ENCODE measurements at places on chromosomes 6 and 20.
A peak's percentile ranks its signal among the peaks of the same experiment; 100 is the strongest.

- no peak for DNase-seq
Measured at GRCh38 chr6:118171852-118172251, 264.8 kb downstream of the SLC35F1 start.

GRCh38 chr6:1327630-1328029 is 15.7 kb downstream of the FOXQ1 start:
- no peak for DNase-seq

GRCh38 chr6:108113557-108114519 is 39.3 kb upstream of the OSTM1 start:
- peak; percentile 39 for DNase-seq

- peak; percentile 76 for DNase-seq
Measured at GRCh38 chr6:119627908-119628669, 278.5 kb upstream of the MAN1A1 start.

DNA sequence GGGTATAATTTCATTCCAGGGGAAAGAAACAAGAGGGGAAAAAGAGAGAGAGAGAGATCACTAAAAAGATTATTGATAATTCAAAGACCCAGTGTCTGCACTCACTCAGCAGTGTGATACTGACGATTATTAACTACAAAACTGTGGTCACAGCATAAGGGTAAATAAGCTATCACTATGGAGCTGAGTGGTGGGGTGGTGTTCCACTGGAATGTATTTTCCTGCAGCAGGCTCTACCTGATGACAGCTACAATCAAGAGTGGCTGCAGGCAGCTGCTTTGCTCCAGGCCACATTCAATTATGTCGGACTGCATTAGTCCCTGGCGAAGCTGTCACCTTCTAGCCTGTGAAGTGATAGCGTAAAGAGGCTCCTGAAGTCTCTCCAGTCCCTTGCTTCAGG is 122.2 kb upstream of the TFAP2D start:
- DNase-seq = no peak

DNA sequence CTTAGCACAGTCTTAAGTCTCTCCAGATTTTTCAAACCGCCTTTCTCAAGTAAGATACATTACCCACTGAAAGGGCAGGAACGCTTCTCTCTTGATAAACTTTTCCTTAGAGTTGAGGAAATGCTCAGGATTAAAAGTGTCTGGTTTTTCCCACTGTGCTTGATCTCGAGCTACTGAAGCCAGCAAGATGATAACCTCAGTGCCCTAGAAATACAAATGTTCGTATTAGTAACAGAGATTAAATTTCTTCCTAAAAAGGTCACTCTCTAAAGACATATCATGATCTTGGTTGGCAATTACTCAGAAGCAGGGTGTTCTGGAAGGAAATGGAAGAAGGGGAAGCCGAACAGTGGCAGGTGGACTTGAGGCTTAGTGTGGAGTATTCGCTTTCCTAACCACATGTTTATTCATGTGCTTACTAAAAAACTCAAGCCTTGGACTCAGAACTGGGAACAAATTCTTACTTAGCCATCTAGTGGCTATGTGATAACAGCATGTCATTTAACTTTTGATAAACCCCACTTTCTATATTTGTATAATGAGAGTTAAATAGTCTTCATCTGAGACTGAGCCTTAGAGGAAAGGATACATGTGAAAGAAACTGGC is 20.1 kb downstream of the C6orf141 start:
- DNase-seq = peak; percentile 73

- DNase-seq = peak; percentile 36
Measured at GRCh38 chr6:53287336-53288225, 61.2 kb downstream of the ELOVL5 start.

DNA sequence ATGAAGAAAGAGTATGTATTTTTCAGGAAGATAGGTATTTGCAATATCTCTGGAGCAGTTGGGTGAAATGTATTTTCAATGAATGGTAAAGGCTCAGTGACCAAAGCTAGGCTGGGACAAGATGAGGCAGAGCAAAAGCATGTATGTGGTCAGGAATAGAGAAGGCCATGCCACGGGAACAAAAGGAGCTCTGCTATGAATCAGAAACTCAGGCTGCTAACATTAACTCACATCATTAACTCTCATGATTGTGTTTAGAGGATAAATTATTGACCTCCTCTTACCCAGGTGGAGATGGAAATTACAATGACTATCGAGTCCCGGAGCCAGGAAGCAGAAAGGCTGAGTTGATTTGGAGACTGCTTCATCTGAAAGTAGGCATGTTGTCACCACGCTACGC is 220.2 kb downstream of the FUT9 start:
- DNase-seq = no peak

DNA sequence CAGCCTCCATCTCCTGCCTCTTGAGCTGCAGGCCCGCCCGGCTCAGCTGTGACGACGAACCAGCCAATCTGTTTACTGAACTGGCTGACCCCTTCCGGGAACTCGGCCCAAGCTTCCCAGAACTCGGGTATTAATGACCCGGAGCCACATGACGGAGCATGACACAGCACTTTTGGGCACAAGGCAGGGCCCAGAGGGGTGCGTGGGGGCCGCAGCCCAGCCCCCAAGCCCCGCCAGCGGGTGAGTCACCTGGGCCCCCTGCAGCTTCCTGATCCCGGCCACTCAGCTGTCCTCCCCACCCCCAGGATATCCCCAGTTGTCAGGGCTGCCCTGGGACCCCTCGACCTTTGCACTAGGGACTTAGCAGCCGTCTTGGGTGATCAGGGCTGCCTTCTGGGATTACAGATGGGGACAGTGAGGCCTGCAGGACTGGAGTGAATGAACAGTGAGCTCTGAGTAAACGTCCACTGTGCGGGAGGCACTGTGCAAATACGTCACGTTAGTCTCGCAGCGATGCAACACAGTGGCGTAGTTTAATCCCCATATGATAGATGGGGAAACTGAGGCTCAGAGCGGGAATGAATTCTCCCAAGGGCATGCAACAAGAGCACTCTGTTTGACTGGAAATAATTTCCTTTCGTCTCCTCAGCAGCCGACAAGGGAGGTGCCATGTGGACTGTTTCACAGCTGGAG is 102.1 kb downstream of the CEBPB start:
- DNase-seq = peak; percentile 92

DNA sequence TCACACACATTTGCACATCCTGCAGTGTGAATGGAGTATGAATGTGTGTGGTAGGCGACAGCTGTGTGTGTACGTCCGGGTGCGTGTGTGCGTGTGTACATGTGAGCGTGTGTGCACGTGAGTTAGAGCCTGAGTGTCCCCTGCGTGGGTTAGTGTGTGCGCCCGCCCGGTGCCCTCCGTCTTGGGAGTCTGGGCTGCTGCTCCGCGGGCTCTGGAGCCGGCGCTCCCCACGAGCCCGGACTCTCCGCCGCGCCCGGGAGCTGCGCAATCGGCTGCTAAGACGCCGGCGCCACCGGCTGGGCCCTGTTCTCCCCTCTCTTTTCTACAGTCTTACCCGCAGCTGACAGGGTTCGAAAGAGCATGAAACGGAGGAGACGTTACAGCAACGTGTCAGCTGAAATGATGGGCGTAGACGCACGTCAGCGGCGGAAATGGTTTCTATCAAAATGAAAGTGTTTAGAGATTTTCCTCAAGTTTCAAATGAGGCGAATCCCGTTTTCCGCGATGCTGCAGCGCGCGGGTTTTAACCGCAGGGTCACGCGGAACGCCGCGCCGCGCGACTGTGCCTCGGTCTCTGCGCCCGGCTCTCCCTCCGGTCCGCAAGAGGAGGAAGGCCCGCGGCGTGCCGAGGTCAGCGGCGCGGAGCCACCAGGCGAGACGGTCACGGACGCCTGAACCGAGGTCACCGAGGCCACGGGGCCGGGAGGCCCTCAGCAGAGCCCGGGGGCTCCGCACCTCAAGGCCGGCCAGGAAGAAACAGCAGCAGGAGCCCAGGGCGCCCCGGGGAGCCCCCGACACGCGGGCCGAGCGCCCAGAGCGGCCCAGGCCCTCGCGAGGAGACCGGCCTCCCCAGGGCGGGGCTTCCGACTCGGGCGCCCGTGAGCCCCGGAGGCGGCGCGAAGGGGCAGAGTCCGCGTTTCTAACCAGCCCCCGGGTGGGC is 95.3 kb upstream of the BHLHE23 start:
- peak; percentile 42 for DNase-seq

- DNase-seq = no peak
Measured at GRCh38 chr6:38714239-38715015, 684 bp upstream of the DNAH8 start.

GRCh38 chr20:40085513-40085912 is 603.5 kb downstream of the MAFB start:
- no peak for DNase-seq

GRCh38 chr20:11882651-11883050 is 35.0 kb upstream of the BTBD3 start:
- DNase-seq = no peak

- peak; percentile 28 for DNase-seq
Measured at GRCh38 chr20:60381643-60382400, 423.6 kb downstream of the CDH26 start.

DNA sequence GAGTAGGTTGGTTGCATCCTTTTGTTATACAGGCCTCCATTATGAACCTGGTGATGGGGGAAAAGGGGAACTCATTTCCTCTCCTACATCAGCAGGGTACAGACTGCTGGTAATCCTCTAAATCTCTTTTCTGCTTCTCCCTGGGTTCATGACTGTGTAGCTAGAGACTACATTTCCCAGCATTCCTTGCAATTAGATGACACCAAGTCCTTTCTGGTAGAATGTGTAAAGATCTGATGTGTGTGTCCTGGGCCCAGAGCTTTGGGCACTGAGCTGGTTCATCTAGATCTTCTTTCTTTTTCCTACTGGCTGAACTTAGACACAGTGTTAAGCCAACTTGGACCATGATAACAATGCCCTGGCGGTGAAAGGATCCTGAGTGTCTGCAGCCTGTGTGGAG is 104.7 kb upstream of the IFNGR1 start:
- no peak for DNase-seq

DNA sequence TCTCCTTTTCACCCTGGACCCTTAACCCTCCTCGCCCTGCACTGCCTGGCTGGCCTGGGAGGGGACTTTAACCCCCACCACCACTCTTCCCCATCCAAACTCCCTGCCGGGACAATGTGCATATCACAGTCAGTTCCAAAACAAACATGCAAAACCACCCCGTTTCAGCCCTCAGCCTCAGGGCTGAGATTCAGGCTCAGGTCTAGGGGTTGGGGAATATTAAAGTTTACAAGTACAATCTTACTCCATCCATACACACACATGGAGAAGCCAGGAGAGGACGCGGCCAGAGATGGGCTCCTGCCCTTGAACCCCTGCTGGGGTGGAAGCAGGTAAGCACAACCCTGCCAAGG is 534 bp downstream of the KIAA1755 start:
- no peak for DNase-seq

GRCh38 chr6:71523548-71523947 is 234.9 kb downstream of the OGFRL1 start:
- no peak for DNase-seq

GRCh38 chr6:163231356-163232014 is 183.0 kb upstream of the QKI start:
- no peak for DNase-seq

- DNase-seq = no peak
Measured at GRCh38 chr6:7701212-7701834, 24.6 kb upstream of the BMP6 start.

Data from amniotic epithelial cell (primary cell).